Psoas muscle (tissue), 8 donors: ENCODE measurements at places on chromosomes 16 and 17. TPM values are rescaled to one million over a fixed set of nuclear protein-coding genes. Genes with fewer than 3 reads are reported as not detected.
A peak's percentile ranks its signal among the peaks of the same experiment; 100 is the strongest.

DNA sequence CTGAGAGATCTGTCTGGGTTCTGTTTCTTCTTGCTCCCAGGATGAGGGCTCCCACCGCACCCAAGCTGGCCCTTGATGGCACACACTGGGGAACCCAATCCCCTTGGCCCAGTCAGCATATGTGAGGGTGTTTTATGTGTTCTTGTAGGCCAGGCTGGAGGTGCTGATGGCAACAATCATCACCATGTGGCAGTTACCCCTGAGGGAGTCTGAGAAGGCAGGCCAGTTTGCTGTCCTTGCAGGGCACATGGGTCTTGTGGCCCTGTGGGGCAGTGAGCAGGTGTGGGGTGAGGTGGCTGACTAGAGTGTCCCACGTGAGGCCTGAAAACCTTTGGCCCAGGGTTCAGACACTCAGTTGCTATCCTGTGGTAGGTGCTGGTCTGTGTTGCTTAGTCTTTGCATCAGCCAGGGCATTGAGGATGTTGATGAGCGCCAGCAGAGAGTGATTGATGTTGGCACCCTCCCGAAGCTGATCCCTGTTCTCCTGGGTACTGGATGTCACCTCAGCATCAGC lies 2183.0 kb downstream of the TP53TG3F start:
- H3K4me1 ChIP-seq, result no peaks in the 10 kb centered on the region
- H3K36me3 ChIP-seq, result no peaks in the 10 kb centered on the region
- H3K27ac ChIP-seq, result no peak overlapping the region
- H3K4me3 ChIP-seq, result no peak overlapping the region
- no peaks in the 10 kb centered on the region for H3K27me3 ChIP-seq

DNA sequence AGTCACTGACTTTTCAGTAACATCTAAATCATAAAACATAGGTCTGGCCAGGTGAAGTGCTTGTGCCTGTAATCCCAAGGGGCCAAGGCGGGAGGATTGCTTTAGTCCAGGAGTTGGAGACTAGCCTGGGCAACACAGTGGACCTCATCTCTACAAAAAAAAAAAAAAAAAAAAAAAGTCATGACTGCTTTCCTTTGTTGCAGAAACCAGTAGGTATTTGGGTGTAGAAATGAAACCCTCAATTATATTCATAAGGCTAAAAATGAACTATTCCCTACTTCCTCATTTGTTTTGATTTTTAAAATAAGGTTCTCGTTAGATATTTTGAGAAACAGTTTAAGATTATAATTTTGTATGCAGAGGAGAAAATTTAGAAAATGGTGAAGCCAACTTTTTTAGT lies 26.0 kb downstream of the PITPNC1 start:
- no peak overlapping the region for H3K27ac ChIP-seq
- H3K4me3 ChIP-seq, result no peak overlapping the region
- H3K4me1 ChIP-seq, result peaks cover 8% of the 10 kb centered on the region
- DNase-seq, result no peak
- H3K36me3 ChIP-seq, result peaks cover 2% of the 10 kb centered on the region

GRCh38 chr17:5695480-5695879 lies 111.2 kb upstream of the NLRP1 start:
- no peak overlapping the region for H3K27ac ChIP-seq
- no peak overlapping the region for H3K4me3 ChIP-seq
- no peak for DNase-seq
- peaks cover 13% of the 10 kb centered on the region for H3K27me3 ChIP-seq
- H3K4me1 ChIP-seq, result no peaks in the 10 kb centered on the region

DNA sequence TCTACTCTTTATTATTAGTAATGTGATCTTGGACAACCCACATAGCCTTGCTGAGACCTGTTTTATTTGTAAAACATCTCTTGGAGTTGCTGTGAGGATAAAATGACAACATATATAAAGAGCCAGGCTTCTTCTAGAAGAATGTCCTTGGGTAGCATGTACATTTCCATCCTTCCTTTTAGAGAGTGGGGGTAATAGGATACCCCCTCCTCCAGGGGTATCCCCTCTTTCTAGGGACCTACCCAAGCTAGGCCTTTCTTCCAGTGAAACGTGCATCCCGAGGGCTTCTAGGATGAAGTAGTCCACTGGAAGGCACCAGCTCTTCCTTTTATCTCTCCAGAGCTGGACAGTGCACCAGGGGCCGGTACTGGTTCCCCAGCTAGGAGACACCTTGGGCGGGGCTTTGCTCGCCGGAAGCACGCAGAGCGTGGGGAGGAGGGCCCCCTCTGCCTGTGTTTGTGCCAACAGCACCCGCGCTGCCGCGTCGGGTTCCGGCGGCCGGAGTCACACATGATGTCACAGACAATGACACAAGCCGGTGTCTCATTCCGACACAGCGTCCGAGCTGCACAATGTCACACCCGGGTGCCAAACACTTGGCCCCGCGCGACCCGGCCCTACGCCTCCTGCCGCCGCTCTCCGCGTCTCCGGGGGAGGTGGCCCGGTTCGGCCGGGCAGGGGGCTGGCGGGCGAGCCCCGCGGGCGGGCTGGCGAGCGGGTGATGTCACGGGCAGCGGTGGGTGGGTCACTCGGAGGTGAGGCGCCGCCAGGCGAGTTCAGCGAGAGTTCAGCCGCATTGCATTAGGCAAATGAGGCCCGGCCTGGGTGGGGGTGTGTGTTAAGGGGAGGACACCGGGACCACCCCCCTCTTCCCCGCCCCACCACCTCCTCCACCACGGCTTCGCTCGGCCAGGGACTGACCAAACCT lies 23.4 kb downstream of the GJD3 start:
- peak; percentile 98 for DNase-seq
- H3K4me3 ChIP-seq, result peak overlapping the region; percentile 81
- peaks cover 10% of the 10 kb centered on the region for H3K36me3 ChIP-seq
- peaks cover 79% of the 10 kb centered on the region for H3K4me1 ChIP-seq
- H3K27me3 ChIP-seq, result no peaks in the 10 kb centered on the region

- peak overlapping the region; percentile 87 for H3K27ac ChIP-seq
- H3K36me3 ChIP-seq, result no peaks in the 10 kb centered on the region
- DNase-seq, result no peak
- H3K4me1 ChIP-seq, result peaks cover 50% of the 10 kb centered on the region
- no peaks in the 10 kb centered on the region for H3K27me3 ChIP-seq
Observed at GRCh38 chr17:69506489-69506888, 92.0 kb downstream of the MAP2K6 start.

Gene PITPNM3
- 0.62 TPM for total RNA-seq

Gene KRT39
- total RNA-seq, result not detected
